ENCODE measurements at places on chromosomes 7 and 10.

DNA sequence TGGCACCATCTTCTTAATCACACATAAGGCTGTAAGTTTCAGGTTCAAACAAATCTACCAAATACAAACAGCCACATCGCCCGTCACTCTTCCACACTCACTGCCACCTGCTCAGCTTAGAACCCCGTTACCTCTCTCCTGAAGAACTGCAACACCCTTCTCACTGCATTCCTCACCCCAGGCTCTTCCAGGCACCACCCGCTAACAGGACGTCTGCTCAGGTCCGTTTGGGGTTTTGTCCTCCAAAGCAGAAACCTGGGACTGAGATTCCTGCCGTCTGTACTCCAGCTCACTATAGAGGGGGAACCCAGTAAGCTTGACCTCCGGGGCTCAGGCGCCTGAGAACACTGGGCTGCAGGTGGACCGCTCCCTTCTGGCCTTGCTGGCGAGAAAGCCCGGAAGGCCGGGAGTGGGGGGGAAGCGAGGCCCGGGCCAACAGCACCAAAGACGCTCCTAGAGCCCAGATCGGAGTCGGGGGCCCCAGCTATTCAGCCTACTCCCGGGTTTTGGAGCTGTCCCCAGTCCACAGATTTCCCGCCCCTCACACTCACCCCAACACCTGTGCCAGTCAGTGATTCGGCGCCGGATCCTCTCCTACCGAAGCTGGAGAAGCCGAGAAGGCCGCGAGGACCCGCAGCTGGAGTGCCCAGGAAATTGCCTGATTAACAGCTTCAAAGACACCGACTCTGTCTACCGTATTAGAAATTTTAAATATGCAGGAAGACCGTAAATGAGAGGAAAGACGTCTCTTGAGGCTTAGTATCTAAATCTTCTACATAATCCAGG lies at the start of gene AP3M1:
TSS of gene AP3M1 (minus strand) at position 625 of the 786 bp plus-strand sequence. CDS start 12,449 bp downstream, outside the sequence.
- DNase-seq: no peak

- no peak for DNase-seq
These were observed 1.9 kb upstream of the MALRD1 start for GRCh38 chr10:19046679-19047078.

DNA sequence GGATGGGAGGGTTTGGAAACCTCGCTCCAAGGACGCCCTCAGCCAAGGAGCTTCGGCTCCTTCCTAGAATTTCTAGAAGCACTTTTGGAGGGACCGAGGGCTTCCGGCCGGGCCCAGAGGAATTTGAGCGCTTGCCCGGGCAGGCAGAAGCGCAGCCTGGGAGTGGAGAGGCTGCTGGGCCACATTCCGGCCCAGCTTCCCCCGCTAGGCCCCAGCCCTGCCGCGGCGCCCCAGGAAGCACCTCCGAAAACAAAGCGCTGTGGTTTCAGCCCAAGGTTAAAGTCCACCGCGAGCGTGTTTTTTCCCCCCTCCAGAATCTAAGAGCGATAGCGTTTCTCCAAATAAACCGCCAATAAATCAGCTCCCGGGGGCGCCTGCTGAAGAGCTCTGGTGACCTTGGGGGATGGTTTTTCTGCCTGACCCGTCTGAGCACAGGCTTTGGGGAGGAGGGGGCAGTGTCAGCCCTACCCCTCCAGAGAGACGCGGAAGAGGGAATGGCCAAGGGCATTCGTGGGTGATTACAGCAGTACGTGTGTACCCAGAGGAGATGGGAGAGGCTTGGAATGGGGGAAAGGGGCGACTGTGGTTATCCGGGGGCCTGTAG lies 5.7 kb upstream of the TNRC18 start:
- DNase-seq: no peak

DNA sequence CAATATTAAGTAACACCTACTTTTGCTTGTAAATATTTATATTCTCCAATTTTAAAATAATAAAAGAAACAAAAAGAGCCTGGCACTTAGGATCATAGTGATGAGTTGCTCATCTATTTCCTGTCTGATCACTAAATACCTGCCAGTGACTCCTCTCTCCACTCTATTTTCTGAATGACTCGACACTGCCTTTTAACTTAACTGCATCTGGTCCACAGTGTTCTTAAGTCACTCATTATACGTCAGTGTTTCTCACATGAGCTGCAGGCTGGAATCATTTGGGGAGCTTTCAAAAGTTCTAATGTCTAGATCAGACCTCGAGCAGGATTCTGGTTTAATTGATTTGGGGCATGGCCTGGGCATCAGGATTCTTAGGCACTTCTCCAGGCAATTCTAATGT lies 78.0 kb upstream of the AGBL3 start:
- no peak for DNase-seq

- no peak for DNase-seq
These were observed 43.9 kb downstream of the GRK5 start for GRCh38 chr10:119251315-119251708.

DNA sequence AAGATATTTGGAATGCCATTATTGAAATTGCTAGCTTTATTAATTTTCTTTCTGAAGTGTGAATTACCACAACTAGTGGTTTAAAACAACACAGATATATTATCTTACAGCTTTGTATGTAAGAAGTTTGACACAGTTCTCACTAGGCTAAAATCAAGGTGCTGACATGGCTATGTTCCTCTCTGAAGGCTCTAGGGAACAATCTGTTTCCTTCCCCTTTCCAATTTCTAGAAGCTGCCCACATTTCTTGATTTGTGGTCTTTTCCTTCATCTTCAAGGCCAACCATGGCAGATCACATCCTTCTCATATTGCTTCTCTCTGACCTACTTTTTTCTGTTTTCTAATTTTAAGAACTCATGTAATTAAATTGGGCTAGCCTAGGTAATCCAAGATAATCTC lies 43.3 kb upstream of the SLC26A3 start:
- no peak for DNase-seq

DNA sequence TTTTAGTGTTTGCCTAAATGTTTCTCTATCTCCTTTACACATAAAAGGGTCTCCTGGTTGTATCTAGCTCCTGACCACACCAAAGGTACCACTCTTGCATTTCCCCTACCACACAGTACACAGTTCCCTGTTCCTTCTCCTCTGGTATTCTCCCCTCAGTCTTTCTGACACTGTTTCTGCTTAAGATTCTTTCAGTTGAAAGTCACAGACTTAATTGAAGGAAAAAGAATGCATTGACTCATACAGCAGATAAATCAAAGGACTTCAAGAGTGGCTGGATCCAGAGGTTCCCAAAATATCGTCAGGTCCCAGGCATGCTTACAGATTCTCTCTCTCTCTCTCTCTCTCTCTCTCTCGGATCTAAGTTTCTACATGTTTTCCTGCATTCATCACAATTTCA lies 185.6 kb upstream of the LRGUK start:
- DNase-seq: no peak

DNA sequence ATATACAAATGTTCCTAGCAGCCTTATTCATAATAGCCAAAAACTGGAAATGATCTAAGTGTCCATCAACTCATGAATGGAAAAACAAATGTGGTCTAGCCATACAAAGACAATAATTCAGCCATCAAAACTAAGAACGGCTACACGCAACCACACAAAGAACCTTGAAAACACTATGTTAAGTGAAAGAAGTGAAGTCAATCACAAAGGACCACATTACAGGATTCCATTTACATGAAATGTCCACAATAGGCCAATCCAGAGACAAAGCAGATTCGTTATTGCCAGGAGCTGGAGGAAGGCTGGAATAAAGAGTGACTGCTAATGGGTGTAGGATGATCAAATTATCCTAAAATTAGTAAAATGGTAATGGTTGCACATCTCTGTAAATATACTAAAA lies 21.1 kb downstream of the MKRN1 start:
- DNase-seq: no peak

- DNase-seq: no peak
These were observed 32.8 kb downstream of the PCGF5 start for GRCh38 chr10:91253300-91253699.

DNA sequence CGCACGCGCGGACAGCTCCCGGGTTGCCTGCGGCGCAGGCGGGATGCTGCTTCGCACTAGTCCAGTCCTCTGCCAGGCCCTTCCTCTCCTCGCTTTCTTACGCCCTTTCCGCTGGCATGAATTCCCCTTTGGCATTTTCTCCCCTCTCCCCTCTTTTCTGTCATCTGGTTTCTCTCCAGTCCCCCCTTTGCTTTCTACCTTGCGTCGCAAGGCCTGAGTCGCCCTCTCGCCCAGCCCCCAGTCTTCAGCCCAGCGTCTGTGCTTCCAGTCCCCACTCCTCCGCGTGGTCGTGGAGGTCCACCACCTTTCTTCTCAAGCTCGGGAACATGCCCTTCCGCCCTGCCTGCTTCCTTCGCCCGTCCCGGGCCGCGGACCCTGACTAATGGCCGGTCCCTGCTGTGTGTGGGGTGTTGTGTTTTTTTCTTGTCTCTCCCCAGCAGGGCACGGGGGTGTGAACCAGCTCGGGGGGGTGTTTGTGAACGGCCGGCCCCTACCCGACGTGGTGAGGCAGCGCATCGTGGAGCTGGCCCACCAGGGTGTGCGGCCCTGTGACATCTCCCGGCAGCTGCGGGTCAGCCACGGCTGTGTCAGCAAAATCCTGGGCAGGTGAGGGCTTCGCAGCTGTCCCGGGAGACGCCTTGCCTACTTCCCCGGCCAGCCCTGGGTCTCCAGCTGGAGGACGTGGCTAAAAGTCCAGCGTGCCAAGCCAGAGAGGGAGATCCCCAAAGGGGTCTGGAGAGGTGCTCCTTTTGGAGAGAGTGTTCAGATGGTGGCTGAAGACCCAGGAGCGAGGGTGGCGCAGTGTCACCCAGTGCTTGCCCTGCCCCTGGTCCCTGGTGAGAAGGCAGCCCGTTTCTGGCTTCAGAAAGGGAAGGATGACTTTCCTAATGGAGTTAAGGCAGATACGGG lies 4.2 kb downstream of the PAX2 start:
- no peak for DNase-seq

- no peak for DNase-seq
These were observed 1238.3 kb downstream of the SORCS3 start for GRCh38 chr10:105879401-105879800.

DNA sequence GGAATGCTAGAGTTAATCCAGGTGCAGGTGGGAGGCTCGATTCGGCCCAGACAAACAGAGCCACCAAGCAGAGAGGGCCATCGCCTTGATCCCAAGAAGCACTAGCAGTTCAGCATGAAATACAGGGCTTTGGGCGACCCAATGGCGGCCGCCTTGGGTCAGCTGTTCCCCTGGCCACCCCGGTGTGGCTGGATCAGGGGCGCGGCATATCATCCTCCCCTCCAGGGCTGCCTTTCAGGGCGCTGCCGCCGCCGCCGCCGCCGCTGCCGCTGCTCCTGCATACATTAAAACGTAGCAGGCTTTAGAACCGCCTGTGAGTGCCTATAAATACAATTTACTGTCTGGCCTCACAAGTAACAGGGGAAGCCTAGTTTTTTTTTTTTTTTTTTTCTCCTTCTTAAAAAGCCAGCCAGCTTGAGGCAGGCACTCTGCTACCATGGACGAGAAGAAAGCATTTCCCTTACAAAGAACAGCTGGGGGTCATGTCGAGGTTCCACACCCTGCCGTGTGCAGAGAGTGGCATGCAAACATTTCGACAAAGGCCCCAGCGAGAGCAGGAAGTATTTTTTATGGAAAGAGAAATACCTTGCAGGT lies 57.7 kb upstream of the EFCAB10 start:
- DNase-seq: no peak

- no peak for DNase-seq
These were observed 375 bp upstream of the GATAD1 start for GRCh38 chr7:92446869-92447344.

Measured in T-helper 1 cell (primary cell).